ENCODE measurements at places on chromosomes 4 and X.

GRCh38 chr4:153131596-153131995 lies 72.6 kb upstream of the TRIM2 start:
- DNase-seq: no peak

- DNase-seq: no peak
Observed at GRCh38 chrX:115989686-115990085, 180.9 kb upstream of the AGTR2 start.

DNA sequence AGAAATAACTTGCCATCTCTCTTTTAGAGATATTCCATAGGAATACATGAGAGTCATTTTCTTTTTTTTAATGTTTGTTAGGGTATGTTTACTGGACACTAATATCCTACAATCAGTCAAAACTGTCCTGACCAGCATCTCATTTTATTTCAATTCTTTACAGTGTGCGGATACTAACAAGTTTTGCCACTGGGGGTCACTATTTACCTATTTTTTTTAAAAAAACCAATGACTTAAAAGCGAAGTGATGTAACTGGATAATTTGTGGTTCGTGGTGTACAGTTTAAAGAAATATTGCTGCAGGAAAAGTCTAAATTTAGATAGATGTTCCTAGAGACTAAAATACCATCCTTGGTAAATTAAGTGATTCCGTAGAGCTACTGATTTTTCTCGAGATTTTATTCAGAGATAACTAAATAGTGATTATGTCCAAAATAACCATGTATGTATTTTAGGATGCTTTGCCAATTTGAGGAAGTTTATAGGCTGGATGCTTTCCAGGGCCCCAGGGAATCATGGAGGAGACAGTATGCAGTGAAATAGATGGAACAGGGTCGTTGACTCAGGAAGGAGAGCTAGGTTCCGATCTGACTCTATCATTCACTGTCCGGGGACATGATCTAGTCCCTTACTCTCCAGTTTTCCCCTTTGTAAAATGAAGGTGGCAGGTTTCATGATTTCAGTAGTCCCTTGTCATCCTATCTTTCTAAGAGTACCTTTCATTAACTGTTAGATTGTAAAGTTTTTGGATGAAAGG lies 34.0 kb upstream of the GNPDA2 start:
- DNase-seq: peak; percentile 52

DNA sequence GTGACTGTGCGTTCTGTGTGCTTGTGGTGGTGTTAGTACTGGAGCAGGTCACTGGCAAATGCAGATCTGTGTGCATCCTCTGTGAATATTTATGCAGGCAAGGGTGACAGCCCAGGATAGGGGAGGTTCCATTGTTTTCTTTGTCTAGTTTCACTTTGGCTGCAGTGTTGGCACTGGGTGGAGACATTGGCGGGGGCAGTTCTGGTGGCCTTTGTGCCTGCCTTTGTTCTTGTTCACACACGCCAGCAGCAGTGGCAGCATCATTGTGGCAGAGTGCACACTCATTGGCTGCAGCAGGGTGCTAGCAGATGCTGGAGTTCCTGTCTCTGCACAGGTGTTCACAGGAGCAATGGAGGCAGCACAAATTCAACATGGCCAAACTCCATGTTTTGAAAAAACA lies 495.3 kb downstream of the UBE2NL start:
- no peak for DNase-seq

DNA sequence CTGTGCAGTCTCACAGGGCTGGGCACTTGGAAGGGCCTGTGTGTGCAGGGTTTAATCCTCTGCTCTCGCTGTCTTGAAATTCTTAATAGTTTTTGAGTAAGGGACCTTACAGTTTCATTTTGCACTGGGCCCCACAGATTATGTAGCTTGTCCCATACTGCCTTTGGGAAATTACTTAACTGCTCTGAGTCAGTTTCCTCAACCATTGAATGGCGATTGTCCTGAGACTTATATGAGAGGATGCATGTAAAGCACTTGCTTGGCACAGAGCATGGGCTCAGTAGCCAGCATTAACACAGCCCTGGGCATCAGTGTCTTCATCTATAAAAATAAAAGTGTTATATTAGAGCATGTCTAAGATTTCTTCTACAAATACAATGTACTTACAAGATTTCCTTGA lies 55.8 kb downstream of the CLCN5 start:
- no peak for DNase-seq

DNA sequence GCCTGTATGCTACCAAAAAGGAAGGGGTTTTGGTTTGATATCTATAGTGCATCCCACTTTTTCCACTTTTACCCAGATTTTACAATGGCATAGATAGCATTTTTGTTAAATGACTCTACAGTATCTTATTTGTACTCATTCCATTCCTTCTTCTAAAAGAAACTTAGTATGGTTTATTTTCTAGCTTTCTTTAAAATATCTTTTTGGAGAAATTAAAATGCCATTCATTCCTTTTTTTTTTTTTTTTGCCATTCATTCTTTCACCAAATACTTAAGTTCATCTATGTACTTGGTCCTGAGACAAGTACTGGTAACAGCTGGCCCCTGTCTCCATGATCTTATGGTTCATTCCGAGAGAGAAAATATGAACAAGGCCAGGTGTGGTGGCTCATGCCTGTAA lies 49.1 kb downstream of the MID1 start:
- DNase-seq: no peak

GRCh38 chr4:166400270-166400894 lies 527.3 kb downstream of the TLL1 start:
- DNase-seq: no peak

- no peak for DNase-seq
Observed at GRCh38 chr4:84740057-84740456, 157.1 kb downstream of the CDS1 start.

DNA sequence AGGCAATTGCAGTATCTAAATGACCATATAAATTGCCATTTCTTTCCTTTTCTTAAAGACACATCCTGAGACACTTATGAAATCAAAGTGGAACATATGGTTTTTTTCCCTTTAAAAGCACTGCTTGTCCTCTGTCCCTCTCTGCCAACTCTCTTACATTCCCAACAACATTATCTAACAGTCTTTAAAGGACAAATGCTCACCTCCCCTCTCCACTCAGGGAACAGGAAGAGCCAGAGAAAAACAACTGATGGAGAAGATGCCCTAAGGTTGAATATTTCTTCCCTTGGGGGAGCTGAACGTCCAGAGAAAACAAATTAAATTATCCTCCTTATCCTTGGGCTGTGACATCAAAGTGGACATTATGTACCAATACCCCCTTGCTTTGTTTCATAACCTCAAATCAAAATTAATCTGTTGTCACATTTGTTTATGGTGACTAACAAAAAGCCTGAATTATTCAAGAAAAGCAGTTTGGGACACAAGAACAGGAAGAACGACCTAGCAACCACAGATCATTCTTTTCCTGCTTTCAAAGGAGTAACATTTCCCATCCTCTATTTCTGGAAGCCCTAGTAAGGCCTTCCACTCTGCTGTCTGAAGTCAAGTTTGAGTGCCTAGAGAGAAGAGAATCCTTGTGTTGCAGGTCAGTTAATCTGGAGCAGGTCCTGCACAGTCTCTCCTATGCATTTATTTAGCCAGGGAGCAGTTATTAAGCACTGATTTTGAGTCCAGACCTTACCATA lies 52.6 kb upstream of the PAGE1 start:
- no peak for DNase-seq

- DNase-seq: no peak
Observed at GRCh38 chr4:3516836-3517730, 15.1 kb downstream of the LRPAP1 start.

- no peak for DNase-seq
Observed at GRCh38 chr4:176988226-176988625, 195.5 kb upstream of the VEGFC start.

- no peak for DNase-seq
Observed at GRCh38 chr4:40927074-40927473, 177.3 kb downstream of the NSUN7 start.

GRCh38 chr4:140037353-140038030 lies 116.5 kb downstream of the MAML3 start:
- DNase-seq: no peak

DNA sequence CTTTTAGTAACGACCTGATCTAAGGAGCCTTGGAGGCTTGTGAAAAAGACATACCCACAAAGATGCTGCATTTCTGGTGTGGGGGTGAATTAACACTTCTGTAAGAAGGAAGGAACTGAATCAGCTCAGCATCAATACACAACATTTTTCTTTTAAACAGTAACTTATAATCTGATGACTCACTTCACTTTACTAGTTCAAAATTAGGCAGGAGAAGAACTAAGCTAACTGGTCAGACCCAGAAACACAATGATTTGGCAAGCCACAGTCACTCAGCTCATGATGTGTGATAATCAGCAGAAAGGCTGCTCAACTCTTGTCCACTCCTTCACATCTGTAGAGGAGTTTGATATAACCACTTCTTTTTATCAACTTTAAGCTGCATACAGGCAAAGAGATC lies 4.6 kb downstream of the MMAA start:
- no peak for DNase-seq

DNA sequence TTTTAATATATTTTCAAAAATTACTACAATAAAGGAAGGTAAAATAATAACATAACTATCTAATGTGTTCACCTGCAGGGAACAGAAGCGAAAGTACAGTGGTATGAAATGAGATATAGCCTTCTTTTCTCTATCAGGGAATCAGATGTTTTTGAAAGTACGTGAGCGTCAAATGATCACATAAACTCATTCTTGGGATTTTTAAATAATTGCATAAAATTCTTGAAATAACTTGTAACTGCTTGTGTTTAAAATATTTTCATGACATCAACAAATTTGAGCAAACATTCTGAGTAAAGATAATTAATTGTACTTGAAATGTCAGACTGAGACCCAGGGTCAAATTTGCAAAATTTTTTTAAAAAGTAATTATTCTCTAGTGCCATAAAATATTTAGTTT lies 193.5 kb upstream of the NEIL3 start:
- DNase-seq: no peak

DNA sequence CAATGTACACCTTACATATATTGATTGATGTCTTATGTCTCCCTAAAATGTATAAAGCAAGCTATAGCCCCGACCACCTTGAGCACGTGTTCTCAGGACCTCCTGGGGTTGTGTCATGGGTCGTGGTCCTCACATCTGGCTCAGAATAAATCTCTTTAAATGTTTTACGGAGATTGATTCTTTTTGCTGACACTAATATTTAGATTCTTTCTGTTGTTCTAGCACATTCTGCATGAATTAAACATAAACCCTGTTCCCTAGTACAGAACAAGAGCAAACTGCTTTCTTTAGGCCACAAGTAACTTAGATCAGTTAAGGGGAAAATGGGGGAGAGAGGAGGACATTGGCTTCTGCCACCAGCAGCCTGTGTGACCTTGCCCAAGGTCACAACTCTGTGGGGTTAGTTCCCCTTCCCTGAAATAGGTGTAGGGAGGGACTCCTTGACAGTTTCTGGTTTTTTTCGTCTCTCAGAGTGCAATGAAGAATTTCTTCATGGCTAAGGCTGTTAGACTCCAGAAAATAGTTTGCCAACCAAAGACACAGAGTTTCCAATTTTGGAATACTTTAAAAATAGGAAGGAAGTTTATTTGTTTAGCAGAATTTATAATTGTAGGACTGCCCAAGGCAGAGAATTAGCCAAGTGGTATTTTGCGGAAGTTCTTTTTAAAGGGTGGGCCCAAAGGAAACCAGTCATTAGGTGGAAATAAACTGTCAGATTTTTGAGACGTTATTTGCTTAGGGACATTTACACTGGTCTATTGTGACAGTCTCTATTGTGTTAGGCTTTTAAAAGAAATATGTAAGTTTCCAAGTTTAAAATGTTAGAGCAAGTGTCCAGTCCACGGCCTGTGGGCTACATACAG lies 29.4 kb downstream of the PTTG2 start:
- peak; percentile 88 for DNase-seq

DNA sequence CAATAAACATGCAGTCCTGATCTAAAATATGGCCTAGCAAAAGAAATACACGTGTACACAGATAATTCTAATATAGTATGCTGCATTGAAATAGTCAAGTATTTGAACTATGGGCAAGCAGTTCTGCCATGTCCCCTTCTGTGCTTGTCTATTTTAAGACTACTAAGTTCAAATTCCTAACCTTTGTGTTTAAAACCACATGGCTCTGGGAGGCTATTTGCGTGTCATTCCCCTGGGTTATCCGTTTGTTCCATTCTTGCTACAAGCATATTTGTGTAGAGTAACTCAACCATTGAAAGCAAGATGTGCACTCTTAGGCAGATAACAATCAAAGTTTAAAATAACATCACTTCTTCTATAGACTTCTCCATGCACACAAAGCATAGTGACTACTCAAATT lies 25.4 kb upstream of the TBC1D1 start:
- no peak for DNase-seq

- DNase-seq: peak; percentile 42
Observed at GRCh38 chr4:118954246-118954645, 65.6 kb downstream of the SYNPO2 start.

- no peak for DNase-seq
Observed at GRCh38 chr4:25818371-25818871, 44.4 kb downstream of the SEL1L3 start.

DNA sequence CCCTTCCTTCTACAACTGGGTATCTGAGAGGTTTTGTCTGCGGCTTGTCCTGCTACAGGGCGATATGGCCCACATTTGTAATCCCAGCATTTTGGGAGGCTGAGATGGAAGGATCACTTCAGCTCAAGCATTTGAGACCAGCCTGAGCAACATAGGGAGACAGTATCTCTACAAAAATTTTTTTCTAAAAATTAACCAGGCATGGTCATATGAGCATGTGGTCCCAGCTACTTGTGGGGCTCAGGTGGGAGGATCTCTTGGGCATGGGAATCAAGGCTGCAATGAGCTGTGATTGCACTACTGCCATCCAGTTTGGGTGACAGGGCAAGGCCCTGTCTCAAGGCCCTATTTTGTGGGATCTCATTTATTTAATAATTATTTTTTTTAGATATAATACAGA lies 420.6 kb upstream of the PABPC4L start:
- no peak for DNase-seq

- no peak for DNase-seq
Observed at GRCh38 chr4:685679-686412, 3.1 kb downstream of the SLC49A3 start.

DNA sequence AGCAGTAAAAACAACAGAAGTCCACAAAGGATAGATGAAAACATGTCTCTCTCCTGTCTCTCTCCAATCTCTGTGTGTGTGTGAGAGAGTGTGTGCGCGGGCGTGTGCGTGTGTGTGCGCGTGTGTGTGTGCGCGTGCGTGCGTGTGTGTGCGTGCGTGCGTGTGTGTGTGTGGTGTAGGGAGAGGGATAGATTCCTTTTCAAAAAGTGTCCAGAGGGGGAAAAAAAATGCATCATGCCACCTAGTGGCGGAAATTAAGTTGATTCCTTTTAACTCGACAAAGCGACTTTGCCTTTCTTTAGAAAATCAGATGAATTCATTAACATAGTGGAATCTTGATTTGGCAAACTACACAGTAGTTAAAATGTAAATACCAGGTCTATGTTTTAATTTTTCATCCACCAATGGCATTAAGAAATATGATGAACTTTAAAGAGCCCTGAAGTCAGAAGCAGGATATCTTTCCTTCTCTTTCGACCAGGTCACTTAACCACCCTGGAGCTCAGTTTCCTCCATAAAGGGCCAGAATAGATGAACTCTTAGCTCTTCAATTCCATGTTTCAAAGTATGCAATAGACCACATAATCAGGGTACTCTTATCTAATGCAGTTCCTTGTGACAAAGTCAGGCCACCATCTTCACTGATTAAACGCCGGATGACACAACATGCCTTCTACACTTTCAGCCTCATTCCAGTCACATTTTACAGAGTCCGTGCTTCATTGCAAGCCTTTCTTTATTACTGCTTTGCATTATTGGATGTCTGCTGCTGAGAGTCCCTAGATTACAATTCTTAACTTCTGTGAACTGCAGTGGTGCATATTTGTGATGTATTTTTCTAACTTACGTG lies 162.8 kb downstream of the FBXO8 start:
- DNase-seq: peak; percentile 56

GRCh38 chrX:135421932-135422809 lies at the start of gene SMIM10L2A:
TSS of gene SMIM10L2A (plus strand) at chrX:135421944. CDS start at chrX:135422132, 188 bp downstream.
- DNase-seq: no peak

GRCh38 chr4:16896881-16897750 lies 1.3 kb downstream of the LDB2 start:
- DNase-seq: no peak
